ENCODE measurements at places on chromosomes 6 and 20.

DNA sequence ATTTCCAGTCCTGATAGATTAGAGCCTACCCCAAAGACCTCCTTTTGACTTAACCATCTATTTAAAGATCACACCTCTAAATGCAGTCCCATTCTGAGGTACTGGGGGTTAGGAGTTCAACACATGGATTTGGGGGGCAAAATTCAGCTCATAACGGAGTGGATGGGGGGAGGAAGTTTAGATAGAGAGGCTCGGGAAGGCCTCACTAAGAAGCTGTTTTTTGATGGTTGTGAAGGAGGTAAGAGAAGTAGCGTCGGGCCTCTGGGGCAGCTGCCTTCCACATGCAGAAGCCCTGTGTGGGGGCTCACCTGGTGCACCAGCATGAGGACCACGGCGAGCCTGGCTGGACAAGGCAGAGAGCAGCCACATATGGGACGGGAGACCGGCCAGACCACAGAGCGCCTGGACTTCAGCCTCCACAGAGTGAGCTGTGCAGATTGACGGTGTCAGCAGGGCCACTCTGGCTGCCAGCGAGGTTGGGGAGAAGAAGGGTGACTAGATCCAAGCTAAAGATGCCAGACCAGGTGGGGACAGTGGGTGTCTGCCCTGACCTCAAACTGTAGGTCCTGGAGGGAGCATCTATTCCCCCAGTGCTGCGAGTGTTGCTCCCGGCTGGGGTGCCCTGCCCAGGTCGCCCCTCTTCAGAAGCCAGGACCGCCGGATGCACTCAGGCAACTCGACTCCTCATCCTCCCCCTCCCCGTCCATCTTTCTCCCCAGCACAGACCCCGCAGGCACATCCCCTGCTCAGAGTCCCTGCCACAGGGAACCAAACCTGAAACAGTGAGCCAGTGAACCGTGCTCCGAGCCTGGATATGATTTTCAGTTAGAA lies 5.1 kb upstream of the SYNJ2 start:
- DNase-seq = no peak

GRCh38 chr6:91611190-91611589 lies 1024.3 kb upstream of the MAP3K7 start:
- no peak for DNase-seq

DNA sequence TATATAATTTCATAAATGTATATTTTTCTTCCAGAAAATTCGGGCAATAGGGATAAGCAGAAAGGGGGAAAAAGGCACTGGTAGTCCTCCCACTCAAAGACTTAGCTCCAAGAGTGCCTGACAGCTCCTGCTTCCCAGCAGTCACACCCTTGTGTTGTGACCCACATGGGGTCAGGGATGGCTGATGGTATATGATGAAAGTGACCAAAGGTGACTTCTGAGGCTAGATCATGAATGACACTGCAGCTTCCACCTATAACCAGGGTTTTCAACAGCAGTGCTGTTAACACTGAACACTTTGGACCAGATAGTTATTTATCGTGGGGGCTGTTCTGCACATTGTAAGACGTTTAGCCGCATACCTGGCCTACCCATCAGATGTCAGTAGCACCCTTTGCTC lies 22.3 kb downstream of the FAM50B start:
- no peak for DNase-seq

- DNase-seq = no peak
Measured at GRCh38 chr6:35359346-35359743, 17.0 kb downstream of the PPARD start.

DNA sequence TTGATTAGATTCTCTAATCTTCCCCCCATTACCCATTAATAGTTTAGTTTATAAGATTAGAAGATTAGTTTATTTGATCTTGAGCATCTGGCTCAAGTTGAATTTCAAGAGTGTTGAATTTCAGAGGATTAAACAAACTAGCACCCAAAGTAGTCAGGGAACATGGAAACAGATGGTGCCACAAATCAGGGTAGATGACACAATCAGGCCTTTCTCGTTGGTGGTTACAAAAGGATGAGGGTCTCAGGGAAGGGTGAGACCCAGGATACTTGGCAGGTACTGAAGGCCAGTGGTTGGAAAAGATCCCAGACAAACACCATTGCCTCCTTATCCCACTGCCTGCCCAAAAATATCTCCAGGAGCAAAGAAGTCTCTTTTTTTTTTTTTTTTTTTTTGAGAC lies 29.5 kb upstream of the ADGRF1 start:
- DNase-seq = no peak

DNA sequence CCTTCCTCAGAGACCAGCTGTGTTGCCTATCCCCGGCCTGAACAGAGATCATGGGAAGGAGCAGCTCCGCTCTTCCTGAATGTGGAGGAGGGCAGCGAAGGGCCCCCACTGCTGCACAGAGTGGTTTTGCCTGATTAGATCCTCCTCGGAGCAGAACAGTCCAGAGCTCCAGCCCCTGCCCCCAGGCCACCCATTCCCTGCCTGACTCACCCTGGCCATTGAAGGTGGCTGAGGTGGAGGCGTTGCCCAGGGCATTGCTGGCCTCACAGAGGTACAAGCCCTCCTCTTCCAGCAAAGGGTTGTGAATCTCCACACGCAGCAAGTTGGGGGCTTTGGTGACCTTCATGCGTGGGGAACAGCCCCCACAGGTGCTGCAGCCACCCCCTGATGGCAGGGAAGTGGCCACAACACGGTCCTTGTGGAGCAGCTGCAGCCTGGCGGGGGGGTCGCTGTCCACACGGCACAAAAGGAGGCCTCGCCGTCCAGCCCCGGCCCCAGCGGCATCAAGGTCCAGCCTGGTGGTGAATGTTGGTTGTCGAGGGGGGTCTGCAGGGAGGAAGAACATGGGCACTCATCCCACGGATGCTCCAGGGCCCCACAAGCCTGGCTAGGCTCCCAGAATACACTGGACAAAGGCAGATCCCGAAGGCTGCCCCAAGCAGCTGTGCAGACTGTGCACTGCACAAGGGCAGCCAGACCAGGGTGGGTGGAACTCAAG lies 14.7 kb downstream of the SIGLEC1 start:
- DNase-seq = no peak

DNA sequence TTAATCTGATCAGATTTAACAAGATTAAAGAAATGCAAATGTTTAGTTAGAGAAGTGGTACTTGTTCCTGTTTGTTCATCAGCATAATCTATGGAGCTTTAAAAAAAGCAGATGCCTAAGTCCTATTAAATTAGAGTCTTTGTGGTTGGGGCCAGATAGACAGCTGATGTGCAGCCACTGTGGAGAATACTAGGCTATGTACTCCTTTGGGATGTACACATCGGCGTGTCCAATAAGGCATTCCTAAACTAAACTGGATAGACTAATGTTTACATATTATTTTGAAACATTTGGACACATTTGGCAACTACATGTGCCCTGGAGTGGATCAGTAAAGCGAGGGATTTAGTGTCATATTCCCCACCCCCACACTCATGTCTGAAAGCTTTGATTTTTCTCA lies 459.5 kb downstream of the LMBRD1 start:
- DNase-seq = no peak

DNA sequence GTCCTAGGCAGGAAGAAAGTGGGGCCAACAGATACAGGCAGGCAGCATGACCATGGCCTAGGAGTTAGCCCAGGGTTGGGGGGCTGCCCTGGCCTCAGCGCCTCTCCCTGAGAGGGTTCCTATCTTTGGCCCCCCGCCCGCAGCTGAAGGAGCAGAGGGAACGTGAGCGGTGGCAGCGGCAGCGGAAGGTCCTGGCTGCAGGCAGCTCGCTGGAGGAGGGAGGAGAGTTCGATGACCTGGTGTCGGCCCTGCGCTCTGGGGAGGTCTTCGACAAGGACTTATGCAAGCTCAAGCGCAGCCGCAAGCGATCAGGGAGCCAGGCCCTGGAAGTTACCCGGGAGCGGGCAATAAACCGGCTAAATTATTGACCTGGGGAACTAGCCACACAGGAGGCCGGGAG lies 32.6 kb downstream of the MOCS1 start:
- DNase-seq = no peak

DNA sequence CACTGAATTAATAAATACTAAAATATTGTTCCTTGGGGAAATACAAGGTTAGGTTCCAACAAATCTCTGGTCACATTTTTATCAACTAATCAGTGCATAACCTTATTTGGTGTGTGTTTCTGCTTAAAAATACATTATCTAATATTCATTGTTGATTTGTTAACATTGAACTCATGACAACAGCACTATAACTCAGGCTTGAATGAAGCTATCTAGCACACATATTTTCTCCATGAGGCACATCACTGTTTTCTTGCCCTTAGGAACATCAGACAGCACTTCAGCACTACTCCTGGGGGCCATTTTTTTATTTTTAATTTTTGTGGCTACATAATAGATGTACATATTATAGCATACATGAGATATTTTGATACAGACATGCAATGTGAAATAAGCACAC lies 277.2 kb upstream of the NT5E start:
- DNase-seq = no peak
